Head of caudate nucleus (tissue), 42 donors: ENCODE measurements at places on chromosomes 4 and X.
A peak's percentile ranks its signal among the peaks of the same experiment; 100 is the strongest.

GRCh38 chr4:4880492-4880891 is 21.0 kb downstream of the MSX1 start:
- DNase-seq: no peak

DNA sequence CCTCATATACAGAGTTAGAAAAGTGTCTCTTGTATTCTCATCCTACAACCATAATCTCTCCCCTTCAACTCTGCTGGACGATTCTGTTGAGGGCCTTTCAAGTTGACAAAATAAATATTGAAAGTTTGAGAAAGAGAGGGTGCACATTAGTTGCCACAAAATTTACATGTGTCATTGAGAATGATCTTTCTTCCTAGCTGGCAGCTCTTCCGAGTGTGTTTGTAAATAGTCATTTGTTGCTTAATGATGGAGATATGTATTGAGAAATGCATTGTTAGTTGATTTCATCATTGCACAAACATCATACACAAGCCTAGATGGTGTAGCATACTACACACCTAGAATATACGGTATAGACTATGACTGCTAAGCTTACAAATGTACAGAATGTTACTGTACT is 632.8 kb upstream of the AMOT start:
- DNase-seq: no peak

- no peak for DNase-seq
Observed at GRCh38 chrX:101408532-101408841, 465 bp downstream of the HNRNPH2 start.

GRCh38 chrX:145817331-145818185 is at the start of gene SLITRK2:
Gene SLITRK2 (plus strand): TSS chrX:145817829. CDS start chrX:145822426, 4,597 bp downstream.
- DNase-seq: peak; percentile 81

DNA sequence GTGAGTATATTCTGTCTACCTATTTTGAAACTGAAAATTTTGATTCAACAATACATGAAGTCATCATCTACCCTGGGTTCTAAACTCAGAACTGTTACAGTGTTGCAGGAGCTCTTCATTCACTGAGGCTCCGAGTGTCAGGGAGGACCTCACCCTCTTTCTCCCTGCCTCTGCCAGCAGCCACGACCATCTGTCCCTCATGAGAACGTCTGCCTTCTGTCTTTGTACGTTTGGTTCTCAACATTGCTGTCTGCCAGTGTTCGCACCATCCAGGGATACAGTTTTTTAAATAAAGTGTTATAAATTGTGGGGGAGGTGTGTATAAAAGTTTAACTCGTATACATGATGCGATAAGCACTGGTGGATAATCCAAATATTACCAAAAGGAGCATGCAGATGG is 55.5 kb downstream of the TRAPPC11 start:
- no peak for DNase-seq

- no peak for DNase-seq
Observed at GRCh38 chr4:161629694-161630441, 533.9 kb downstream of the FSTL5 start.

DNA sequence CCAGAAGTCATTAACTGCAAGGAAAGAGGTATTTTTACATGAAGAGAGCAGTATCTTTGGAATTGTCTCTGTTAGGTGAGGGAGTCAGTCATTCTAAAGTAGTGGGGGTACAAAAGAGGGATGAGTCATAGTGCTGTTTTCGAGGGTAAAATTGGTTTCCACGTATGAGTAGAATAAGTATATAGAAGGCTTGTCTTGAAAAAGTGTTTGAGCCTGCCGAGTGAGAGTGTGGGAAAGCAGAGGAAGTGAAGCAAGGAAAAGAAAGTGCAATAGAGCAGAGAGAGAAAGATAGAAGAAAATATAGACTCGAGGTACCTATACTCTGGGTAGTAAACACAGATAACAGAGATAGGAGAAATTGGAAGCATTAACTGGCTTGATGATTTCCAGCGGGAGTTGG is 696.4 kb downstream of the DMD start:
- DNase-seq: no peak

GRCh38 chr4:87387237-87387636 is 3.8 kb downstream of the HSD17B11 start:
- no peak for DNase-seq

GRCh38 chr4:119540249-119540648 is 88.4 kb downstream of the PDE5A start:
- no peak for DNase-seq

DNA sequence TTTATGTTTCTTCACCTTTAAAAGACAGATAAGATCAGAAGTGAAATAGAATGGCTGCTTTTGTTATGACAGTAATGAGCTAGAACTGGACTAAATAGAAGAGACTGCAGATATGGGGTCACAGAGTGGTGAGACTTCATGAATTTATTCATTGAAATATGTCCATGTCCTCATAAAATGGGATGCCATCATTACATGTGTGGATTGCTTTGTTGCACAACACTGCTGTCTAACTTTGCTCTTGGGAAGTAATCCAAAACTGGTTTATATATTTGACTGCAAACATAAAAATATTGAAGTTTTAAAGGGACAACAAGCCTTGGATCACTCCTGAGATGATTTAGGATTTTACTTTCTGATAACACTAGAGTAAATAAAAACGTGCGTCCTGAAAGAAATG is 209.2 kb upstream of the FAT4 start:
- no peak for DNase-seq

DNA sequence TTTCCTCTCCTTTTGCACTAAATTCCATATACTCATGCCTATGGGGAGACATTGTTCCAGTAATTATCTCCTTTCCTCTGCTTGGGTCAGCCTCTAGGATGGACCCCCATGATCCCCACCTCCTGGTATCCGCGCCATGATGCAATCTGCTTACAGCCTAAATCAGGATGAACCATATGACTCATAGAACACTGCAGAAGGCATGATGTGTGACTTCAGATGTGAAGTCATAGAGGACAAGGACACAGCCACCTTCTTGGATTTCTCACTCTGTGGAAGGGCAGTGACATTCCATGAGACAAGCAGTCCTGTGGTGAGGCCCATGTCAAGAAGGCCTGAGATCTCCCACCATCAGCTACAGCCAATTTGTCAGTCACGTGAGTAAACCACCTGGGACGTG is 9.0 kb upstream of the TMEM144 start:
- DNase-seq: no peak

GRCh38 chr4:28443371-28443770 is 1582.7 kb downstream of the STIM2 start:
- DNase-seq: no peak

DNA sequence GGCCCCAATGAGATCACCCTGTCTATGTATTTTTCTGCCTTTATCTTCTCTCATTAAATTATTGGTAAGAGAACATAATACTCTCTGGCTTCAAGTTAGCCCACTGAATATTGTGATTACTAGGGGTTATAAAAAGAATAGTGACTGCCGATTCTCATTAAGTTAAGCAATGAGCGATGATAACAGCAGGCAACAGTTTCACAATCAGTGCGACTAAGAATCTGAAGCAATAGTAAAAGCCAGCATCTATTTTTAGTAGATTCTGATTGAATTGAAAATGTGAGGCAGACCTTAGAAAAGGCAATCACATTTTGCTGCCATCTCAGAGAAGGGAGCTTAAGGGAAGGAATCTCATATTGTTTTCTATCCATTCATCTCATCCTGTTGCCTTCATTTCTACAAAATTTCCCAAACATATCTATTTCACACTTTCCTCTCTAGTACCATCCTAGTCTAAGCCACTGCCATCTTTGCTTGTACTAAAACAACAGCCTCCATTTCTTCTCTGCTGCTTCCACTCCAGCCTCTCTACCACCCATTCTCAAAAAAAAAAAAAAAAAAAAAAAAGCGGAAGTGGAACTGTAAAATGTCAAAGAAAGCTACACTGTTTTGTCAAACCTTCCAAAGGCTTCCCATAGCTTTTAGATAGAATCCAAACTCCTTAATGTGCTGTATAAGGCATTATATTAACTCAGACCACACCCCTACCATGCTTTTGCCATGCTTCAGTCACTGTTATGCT is 17.4 kb downstream of the GABRA4 start:
- DNase-seq: no peak

- no peak for DNase-seq
Observed at GRCh38 chr4:142579443-142579842, 266.7 kb downstream of the INPP4B start.

DNA sequence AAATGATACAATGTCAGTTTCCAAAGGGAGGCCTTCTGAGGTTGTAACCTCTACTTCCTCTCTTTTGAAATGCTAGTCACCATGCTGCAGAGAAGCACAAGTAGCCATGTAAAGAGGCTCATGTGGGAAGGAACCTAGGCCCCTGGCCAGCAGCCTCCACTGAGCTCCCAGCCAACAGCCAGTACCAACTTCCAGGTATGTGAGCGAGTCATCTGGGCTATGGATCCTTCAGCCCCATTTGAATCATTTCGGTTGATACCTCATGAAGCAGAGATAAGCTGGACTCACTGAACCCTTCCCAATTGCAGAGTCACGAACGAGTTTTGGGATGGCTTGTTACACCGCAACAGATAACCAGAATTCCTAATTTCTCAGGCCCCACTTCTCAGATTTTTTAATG is 187.0 kb upstream of the LDB2 start:
- DNase-seq: no peak

DNA sequence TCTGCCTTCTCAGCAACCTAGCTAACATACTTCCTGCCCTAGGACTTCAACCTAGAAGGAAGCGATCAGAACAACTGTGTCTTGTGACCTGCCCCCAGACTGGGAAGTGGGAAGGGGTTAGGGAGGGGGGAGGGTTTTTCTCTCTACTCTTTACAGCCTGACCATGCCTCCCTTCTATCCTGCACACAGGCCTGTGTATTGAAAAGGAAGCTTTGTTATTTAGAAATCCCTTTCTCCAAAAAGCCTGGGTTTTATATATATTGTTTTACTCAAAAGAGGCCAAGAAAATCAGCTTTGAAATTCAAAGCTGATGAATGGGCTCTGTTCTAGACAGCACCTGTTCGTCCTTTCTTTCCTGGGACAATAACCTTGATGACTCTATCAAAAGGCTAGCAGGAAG is 35.2 kb upstream of the SMS start:
- DNase-seq: no peak

DNA sequence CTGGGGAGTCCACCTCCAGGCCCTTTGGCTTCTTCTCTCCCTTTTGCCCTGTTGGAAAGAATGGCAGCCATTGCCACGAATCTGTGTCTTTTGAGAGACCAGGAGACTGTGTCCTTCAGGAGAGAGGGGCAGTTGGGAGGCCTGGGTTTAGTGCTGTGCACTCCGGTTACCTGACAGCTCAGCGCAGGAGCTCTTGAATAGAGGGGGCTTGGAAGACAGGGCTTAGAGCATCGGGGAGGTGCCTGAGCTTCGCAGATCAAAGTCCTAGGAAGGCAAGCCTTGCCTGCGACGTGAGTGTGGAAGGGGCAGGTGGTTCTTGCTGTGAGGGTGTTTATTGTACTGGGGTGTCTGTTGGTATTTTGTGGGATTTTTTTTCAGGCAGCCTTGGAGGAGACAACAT is 41.9 kb upstream of the TADA2B start:
- no peak for DNase-seq

DNA sequence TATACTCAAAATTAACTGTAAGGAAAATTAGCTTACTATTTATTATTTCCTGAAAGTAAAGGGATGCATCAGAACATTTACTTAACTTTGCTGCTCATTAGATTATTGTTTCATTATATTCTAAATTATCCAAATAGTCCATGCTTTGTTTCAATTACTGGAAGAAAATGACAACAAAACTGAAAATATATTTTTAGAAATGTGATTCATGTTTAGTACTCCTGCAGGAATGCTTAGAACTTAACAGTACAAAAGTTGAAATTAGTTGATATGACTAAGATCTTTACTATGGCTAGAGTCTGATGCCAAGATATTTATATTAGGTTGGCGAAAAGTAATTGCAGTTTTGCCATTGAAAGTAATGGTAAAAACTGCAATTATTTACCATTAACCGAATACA is 660.5 kb upstream of the PABPC4L start:
- no peak for DNase-seq

DNA sequence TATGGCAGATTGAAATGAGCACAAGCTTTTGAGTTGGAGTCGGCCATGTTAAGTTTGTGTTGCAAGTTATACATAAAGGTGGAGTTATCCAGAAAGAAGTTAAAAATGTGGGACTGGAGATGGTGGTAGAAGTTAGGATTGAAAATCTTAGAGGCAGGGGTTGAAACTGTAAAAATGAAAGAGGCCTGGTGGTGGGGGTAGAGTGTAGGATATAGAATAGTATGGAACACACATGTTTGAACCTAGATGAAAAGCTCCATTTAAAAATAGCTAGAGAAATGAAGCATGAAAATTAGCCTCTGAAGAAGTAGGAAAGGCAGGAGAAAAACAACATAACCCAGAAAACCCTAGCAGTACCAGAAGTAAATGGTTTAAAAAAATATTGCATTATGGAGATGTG is 131.8 kb upstream of the ENPEP start:
- DNase-seq: no peak

DNA sequence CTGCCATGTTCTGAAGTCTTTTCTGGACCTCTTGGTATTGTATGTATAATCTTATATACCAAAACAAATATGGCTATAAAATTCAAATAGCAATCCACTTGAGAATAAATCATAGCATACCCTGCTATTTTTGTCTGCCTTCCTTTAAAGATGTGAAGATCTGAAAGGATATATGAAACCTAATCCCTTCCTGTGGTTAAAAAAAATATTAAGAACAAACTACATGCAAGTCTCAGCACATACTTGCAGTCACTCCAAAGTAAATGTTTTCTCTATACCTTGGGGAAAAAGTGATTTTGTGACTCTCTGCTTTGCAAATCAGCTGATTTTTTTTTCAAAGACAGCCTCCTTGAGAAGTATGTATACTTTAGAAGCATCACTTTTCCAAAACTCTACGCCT is 322.9 kb downstream of the ANKRD50 start:
- DNase-seq: no peak
